Stimulated activated CD8-positive, alpha-beta memory T cell treated with anti-CD3 and anti-CD28 coated beads, Interleukin-2, amount 100 ng/mL, for 1 hour (primary cell): ENCODE measurements at places on chromosomes 6 and 20.

GRCh38 chr6:64589961-64590360, 954.4 kb downstream of the PHF3 start:
- no peak for DNase-seq

DNA sequence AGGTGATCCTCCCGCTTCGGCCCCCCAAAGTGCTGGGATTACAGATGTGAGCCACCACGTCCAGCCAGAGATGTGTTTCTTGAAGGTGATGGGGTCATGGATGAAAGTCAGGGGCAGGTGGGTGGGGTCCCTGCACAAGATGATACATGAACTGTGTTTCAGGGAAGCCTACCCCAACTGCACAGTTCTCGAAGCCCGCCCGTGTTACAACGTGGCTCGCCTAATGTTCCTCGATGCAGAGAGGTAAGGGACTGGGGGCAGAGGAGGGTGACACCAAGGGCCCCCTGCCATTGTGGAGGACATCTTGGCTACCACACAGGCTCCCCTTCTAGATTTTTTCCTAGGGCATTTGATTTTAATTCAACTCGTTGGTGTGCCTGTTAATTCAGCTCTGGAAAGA, 11.9 kb upstream of the CAPN11 start:
- no peak for DNase-seq

DNA sequence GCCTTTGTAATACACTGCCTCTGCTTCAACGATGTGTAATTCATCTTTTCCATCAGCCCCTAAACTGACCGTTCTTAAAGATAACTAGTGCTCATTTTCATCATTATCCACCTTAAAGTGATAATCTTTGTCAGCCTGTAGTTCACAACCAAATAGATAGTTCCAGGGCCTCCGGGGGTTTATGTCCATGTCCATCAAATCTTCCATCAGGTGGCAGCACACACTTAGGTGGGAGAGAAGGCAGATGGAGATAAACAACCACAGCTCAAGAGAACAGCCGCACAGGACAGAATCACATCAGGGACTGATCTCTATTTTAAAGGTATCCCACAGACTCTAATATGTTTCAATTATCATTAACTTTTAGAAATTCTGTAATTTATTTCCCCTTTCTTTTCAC, 90.9 kb downstream of the LMBRD1 start:
- DNase-seq = no peak

- DNase-seq = no peak
Measured at GRCh38 chr6:21845439-21846140, 252.0 kb downstream of the SOX4 start.

DNA sequence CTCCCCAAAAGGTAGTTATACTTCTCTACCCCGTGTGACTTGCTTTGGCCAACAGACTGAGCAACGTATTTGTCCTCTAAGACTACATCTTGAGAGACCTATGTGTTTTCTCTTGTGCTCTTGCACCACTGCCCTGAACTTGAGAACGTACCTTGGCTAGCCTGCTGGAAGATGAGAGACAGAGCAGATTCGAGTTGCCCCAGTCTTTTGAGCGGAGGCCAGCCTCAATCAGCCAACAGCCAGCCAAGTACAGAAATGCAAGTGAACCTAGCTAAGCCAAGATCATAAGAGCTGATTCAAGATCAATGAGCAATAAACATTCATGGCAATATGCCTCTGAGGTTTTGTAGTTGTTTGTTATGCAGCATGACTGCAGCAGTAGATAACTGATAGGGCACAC, 98.4 kb downstream of the PAK5 start:
- DNase-seq = no peak

GRCh38 chr20:1401451-1401907, 8.6 kb upstream of the FKBP1A start:
- no peak for DNase-seq

DNA sequence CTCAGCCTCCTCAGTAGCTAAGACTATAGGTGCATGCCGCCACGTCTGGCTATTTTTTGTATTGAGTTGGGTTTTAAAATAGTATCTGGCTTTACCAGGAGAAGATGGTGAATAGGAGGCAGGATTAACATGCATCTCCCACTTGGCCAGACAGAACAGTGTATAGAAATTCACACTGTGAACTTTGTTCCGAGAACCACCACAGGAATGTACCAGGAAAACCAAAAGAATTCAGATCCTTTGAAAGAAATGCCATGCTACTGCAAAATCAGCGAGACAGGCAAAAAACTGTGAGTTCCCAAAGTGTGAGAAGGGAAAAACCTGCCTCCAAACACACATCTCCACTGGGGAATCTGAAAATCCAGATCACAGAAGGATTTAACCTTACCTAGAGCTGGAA, 327.6 kb downstream of the NKAIN2 start:
- DNase-seq = no peak

DNA sequence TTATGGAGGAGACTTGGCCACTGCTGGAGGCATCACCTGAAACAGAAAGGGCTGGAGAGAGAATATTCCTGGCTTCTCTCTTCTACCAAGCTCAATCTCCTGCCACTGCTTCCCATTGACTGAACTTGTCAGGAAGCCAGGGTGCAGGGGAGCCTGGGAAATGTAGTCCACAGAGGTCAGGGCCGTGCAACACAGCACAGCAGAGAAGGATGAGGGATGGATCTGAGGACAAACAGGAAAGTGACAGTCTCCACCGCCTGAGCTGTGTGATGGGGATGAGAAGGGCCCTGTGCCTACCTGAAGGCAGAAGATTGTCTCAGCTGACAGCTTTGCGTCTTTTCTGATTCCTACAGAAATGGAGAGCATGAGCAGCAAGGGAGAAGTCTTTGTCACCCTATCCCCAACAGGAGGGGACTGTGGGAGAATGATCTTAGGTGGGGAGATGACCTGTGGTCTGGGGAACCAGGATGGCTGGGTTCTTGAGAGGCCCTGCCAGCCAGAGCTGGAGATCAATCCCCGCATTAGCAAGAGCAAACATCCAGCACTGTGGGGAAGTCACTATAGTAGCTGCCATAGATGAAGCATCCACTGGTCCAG, 114.2 kb downstream of the SNX5 start:
- no peak for DNase-seq

GRCh38 chr6:141403827-141404226, 728.9 kb upstream of the GJE1 start:
- DNase-seq = no peak

- DNase-seq = no peak
Measured at GRCh38 chr6:41570259-41570615, 24.1 kb downstream of the FOXP4 start.

- peak; percentile 12 for DNase-seq
Measured at GRCh38 chr6:138588805-138589434, 89.6 kb upstream of the NHSL1 start.

GRCh38 chr6:121612927-121613326, 177.5 kb downstream of the GJA1 start:
- no peak for DNase-seq

DNA sequence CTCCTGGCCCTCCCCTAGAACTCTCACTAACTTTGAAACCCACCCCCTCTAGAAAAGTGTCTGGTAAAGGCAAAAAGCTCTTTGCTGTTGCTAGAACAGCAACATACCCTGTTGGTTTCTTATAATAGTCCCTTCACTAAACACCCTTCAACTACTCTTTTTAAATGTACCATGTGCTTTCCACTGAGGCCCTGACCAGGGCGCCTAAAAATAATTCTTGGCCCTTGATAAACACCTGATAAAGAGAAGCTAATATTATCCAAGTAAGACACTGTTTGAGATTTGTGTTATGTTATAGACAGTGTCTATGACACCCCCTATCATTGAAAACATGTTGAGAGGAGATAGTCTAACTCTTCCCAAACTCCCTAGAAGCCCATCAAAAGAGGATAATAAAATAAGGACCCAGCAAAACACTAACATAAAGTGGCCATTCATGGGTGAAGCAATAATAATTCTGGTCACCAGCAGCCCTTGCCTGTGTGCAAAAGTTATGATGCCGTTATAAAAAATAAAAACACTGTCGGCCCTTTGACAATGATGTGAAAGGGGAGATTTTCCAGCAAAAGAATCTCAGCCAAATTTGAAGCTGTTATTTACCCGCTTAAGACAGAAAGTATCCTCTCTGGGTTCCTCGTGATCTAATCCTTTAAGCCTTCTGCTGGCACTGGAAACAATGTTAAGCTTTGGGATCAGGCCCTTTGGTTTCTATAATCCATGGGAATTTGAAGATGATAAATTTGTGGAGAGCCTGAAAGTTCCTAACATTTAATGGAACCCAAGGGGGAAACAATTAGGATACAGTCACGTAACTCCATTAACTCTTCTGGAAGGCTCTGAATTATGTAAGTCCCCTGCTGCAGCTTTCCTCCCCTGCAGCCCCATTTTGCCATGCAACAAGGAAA, 122.6 kb upstream of the PLCB4 start:
- DNase-seq = no peak
